ENCODE measurements at places on chromosomes 3 and 15.

GRCh38 chr15:59327942-59328341, 44.7 kb downstream of the MYO1E start:
- no peak for DNase-seq

GRCh38 chr3:111769992-111770352, 89.1 kb upstream of the PHLDB2 start:
- no peak for DNase-seq

DNA sequence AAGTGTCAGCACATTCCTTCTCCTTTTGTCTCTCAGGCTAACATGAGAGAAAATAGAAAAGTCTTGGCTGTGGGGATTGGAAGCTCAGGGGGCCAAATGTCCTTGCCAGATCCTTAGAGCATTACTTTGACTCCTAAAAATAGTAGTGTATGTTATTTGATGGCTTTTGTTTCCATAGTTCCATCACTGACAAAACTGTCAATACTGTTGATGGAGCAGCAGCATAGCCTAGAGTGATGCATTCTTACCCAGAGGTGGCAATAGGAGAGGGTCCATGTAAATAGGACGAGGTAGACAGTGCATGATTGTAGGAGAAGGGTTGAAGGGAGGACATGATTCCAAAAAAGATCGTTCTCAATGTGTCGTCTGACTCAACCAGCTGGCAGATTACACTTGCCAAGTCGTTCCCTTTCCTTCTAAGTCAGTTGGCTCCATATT, 282.7 kb upstream of the TPRG1 start:
- DNase-seq: no peak

DNA sequence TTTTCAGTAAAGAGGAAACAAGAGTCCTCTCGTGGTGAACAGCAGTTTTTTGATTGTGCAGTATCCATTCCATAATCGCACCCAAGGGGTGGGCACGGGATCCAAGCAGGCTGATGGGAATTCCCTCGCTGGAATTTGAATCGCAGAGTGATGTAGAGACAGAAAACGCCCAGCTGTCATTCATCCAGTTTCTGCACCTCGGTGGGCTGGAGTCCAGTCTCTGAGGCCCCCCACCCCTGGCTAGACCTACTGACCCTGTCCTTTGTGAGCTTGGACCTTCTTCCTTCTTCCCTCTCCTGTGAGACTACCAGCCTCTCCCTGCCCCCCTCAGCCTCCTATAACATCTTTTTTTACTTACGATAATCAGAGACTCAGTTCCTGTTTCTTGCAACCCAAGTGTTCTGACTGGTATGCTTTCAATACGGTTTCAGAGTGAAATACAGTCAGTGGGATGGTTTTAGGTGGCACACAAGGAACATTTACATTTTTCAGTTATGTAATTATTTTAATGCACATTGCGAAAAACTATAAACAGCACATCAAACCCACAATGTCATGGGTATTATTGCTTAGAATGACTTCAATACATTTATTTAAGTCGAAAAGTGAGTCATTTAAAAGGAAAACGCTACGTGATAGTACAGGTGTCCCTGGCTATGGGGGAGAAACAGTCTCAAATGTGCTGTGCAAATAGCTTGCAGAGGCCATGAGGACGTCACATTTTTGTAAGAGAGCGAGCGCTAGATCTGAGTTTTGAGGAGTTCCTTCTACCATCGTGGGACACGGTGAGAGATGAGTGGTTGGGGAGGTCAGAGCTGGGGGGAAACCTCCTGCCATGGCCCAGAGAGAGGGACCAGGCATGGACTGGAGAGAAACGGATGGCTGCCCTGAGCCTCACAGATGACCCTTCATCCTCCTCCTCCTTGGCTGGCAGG, 37.5 kb upstream of the CHST2 start:
- DNase-seq: no peak

GRCh38 chr3:183491109-183491922, 62.9 kb upstream of the MCF2L2 start:
- DNase-seq: no peak

GRCh38 chr3:2897821-2898220, 212.4 kb downstream of the IL5RA start:
- no peak for DNase-seq

- no peak for DNase-seq
Measured at GRCh38 chr3:125061170-125061569, 5.4 kb upstream of the HEG1 start.

- DNase-seq: peak; percentile 8
Measured at GRCh38 chr3:52890735-52891134, 6.6 kb downstream of the STIMATE start.

DNA sequence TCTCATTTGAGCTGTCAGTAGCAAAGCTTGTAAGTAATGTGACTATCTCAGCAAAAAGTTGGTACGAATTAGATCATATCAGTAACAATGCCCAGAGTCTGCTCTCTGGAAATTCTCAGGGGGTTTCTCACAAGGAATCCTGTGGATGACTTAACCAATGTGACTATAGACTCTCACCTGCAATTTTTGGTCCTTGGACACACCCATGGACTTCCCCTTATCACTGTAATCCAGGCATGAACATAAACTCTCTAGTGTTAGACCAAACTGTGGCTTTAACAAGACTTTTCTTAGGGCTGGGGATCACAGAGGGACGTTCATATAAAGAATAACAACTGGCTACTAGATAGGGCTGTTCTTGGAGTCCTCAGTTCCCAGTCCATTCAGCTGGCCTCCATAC, 3.9 kb upstream of the ZNF80 start:
- no peak for DNase-seq

DNA sequence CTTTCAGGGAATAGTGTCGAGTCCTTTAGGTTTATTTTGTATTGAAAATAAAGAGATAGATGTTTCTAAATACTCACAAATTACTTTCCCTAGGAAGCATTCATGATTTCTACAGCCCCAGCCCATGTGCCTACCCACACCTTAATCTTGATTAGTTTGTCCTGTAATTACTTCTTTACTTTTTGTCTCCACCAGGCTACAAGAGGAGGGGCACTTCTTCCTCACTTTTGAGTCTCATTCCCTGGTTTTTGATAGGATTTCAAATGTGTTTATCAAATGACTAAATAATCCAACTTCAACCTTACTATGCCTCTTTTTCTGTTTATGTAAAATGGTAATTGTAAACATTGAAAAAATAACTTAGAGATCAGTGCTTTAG, 1.8 kb downstream of the PXK start:
- no peak for DNase-seq

GRCh38 chr3:71589132-71589531, 5.6 kb upstream of the FOXP1 start:
- DNase-seq: no peak

DNA sequence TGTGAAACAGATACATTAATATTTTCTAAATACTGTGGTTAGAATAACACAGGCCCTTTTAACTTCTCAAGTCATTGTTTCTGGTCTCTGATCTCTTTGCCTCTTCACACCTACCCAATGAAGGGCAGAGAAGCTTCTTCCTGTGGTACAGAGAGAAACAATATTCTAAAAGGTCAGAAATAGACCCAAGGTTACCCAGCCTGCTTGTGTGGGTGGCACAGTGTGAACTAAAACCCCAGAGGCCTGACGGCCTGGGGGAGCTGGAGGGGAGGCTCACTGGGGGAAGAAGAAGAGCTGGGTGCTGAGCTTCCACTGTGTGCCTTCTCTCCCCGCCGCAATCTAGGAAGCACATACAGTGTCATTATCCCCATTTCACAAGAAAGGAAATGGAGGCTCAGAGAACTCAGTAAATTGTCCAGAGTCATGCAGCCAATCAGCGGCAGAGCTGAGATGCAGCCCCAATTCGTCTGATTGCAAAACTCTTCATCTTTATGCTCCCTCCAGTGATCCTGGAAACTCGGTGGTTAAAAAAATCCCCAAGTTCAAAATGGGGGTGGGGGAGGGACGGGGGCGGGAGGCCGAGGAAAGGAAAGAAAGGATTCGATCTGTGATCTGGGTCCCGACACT, 64.1 kb upstream of the HEG1 start:
- DNase-seq: no peak

DNA sequence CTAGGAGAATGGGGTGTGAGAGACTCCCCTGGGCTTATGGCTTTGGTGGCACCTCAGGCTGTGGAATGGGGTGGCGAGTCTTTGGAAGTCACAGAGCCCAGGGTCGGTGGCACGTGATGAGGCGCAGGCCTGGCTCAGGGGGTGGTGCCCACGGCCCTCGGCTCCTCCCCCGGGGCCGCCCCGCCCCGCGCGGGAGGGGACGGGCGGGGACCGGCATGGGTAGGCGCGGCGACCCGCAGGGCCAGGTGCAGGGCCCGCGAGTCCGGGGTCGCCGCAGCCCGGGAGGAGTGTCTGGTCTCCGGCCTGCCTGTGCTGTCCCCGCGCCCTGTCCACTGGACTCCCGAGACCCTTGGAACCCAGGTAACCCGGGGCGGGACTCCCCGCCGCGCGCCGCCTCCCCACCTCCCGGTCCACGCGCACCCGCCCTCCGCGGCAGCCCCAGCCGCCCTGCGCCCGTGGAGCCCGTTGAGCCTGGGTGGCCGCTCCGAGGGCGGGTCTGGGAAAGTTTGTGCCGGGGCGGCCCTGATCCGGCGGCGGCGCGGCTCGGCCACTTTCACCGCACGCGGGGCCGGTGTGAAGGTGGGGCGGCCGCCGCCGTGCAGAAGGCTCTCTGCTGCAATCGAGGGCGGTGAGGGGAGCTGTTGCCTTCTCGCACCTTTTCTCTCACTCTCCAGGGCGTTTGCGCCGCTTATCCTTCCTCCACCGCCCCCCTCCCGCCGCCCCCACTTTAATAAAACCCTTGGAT, at the start of gene PAQR5:
PAQR5 (plus strand) TSS at position 216 of the 745 bp plus-strand sequence. CDS start 61,169 bp downstream, outside the sequence.
- DNase-seq: peak; percentile 71

GRCh38 chr3:90221900-90222299, 1114.5 kb downstream of the EPHA3 start:
- no peak for DNase-seq

- no peak for DNase-seq
Measured at GRCh38 chr3:46930945-46931403, 45.6 kb downstream of the CCDC12 start.

- DNase-seq: no peak
Measured at GRCh38 chr15:85489773-85490493, 109.5 kb downstream of the AKAP13 start.

DNA sequence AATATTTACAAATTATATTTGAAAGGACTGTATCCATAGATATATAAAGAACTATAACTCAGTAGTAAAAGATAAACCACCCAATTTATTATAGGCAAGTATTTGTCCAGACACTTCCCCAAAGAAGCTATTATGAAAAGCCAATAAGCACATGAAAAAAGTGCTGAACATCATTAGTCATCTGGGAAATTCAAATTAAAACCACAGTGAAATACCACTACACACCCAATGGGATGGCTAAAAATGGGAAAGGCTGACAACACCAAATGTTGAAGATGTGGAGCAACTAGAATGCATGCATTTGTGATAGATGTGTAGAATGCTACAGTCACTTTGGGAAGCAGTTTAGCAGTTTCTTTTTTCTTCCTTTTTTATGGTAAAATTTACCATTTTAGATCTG, 147.0 kb downstream of the PDE8A start:
- DNase-seq: no peak

DNA sequence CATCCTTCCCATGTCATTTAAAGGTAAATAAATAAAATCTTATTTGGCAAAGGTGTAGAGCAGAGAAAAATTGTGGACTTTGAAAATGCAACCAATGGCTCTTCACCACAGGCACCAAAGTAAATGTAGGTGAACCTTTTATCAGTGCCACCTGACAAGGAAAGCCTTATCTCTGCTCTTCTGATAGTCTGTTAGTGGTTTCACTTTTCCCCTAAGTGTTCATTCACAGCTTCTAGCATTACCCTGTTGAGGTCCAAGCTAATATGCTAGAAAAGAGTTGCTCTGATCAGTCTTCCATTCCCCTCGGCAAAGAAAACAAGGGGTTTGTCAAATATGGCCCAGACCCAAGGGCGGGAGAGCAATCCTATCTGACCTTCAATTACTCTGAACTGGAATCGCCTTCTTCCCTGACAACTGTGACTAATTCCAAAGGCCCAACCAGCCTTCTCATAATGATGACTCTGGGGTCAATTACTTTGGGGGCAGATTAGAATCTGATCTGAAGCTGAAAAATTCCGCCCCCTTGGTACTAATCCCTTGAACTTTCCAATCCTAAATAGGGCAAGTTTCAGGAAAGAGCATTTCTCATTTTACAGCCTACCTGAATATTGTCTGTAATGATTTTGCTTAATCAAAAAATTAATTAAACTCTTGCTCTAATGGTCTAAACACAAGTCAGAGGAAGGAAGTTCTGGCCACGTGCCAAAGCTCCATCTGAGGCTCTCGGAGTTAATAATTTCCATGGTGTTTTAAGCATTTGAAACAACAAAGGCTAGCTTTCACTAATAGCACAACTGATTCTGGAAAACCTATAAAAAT, 52.4 kb downstream of the SETMAR start:
- DNase-seq: no peak

- DNase-seq: peak; percentile 64
Measured at GRCh38 chr15:78810362-78811123, 721 bp downstream of the ADAMTS7 start.

GRCh38 chr3:170355738-170356595, 1.5 kb upstream of the SKIL start:
- DNase-seq: no peak

DNA sequence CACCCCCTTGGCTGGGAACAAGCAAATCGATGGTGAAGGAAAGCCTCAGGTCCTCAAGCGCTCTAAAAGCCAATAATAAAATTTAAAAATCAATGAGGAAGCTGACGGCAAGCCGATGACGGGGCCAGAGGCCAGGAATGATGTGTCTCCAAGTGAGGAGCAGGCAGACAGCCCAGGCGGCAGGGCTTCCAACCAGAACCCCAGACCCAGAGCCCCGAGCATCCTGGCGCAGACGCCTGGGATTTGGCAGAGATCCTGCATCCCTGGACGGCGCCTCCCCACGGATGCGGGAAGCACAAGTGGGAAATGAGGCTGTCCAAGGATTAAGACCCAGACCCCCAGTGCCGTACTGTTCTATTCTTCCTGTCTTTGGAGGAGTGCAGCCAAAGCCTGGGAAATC, 123.0 kb upstream of the PROK2 start:
- DNase-seq: no peak

GRCh38 chr15:50911621-50912020, 3.1 kb downstream of the AP4E1 start:
- DNase-seq: no peak

DNA sequence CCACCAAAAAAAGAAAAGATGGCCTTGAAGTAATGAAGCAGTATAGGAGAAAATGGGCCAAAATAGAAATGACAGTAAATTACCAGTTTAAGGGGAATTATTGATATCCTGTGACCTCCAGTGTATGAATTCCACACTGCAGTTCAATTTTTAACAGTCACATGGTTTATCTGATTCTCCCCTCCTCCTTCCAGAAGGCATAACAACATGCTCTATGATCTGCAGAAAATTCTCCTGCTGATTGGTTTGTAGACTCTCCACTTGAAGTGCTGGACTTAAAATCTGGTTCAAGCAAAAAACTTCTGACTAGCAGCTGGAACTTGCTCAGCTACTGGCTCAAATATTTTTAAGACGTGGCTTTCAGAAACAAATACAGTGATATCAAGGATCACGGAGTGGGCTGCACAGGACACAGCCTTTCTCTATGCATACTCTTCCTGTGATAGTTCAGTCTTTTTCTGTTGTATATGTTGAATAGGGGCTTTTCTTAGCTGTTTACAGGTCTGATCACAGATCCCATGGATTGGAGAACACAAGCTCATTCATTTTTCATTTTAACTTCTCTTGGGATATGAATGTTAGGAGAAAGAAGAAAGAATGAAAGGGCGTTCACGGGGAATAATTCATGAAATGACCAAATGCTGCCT, 211.5 kb downstream of the LSAMP start:
- DNase-seq: no peak
